Hematopoietic multipotent progenitor cell treated with erythropoietin and hydrocortisone succinate and interleukin-3 and kit ligand, for 6 days (in vitro differentiated cells): ENCODE measurements at places on chromosomes 2 and 18.

GRCh38 chr2:144999936-145000335, 480.0 kb upstream of the ZEB2 start:
- DNase-seq, result no peak

DNA sequence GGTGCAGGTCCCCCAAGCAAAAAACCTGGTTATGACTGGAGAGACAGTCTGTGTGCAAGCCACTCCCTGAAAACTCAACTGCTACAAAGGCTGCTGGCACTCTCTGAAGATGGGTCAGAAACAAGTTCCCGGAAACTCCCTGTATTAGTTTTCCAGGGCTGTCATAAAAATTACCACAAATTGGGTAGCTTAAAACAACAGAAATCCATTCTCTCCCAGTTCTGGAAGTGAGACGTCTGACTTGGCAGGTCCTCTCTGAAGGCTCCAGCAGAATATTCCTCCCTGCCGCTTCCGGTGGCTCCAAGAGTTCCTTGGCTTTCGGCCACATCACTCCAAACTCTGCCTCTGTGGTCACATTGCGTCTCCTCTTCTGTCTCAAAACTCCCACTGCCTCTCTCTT, 30.1 kb upstream of the SERPINE2 start:
- no peak for DNase-seq

- DNase-seq, result no peak
Measured at GRCh38 chr2:48927355-48927754, 171.8 kb upstream of the LHCGR start.

DNA sequence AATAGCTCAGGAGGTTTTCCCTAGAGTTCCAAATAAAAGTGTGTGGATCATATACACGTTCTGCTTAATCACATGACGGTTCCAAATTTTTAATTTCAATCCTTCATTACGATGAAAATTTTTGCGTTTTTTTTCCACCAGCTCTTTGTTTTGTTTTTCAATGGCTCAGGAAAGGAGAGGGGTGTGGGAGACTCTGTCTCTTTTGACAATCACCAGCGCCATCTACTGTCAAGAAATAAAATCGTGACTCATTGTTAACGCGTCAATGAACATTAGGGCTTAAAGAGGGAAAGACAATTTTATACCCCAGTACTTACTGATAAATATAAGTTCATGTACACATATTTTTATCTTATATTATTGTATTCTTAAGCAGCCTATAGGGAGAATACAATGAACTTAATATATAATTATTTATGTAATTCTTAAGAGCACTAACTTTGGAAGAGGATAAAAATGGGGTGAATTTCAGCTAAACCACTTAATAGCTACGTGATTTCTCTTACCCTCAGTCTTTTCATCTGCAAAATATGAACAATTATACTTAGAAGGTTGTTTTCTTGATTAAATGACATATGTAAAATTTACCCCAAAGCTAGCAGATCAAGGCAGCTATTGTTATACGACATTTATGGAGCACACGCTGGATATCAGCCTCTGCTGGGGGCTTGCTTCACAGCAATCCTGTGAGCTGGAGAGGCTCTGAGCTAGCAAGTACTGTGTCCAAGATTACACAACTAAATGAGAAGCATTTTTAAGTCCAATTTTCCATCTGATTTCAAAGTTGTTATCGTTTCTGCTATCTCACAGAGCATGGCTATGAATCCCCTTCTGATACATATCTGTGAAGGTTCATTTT, 47.4 kb upstream of the RMDN2 start:
- peak; percentile 87 for DNase-seq

DNA sequence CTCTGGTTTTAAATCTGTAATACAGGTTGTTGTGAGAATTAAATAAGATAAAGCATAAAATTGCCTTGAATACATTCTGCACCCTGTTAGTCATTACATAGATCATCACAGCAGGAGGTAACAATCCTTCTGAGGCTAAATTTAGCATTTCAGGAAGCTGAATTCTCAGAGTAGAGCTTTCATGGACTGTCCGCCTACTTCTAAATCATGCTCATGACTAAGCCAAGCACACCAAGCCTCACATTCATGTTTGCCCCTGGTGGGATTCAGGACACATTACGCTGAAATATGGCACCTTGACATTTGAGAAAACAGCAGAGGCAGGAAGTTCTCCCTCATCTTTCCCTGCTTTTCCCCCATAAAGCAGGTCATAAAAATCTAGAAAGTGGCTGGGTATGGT, 16.6 kb upstream of the PIK3C3 start:
- no peak for DNase-seq

DNA sequence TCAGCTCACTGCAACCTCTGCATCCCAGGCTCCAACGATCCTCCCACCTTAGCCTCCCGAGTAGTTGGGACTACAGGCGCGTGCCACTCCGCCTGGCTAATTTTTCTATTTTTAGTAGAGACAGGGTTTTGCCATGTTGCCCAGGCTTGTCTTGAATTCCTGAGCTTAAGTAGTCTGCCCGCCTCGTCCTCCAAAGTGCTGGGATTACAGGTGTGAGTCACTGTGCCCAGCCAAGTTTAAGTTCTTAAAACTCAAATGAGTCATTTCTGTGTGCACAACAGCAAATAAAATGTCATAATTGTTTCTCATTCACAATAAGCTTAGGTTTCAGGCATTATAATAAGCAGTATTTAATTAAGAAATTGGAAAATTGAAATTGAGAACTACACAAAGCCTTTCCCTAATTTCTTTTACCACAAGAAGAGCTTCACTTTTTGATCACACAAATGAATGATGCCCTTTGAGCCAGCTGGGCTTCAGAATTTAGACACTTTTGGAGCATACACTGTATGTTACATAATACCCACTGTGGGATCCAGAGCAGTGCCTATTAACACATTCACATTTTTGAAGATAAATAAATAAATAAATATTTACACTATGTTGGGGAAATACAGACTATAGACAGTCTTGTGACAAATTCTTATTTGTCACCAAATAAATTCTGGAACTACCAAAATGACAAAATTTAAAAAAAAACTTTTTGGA, 8.6 kb upstream of the ME2 start:
- no peak for DNase-seq

GRCh38 chr18:13879492-13879891, 35.8 kb downstream of the MC2R start:
- no peak for DNase-seq

- DNase-seq, result peak; percentile 23
Measured at GRCh38 chr2:7428454-7429204, 511.4 kb downstream of the RNF144A start.
